CD4-positive, alpha-beta T cell treated with Interleukin-15 for 4 hours (primary cell): ENCODE measurements at places on chromosomes 3 and 15.

GRCh38 chr3:73010158-73010557, 13.5 kb downstream of the PPP4R2 start:
- DNase-seq: no peak

GRCh38 chr15:72502220-72502809, 28.2 kb downstream of the ARIH1 start:
- no peak for DNase-seq

DNA sequence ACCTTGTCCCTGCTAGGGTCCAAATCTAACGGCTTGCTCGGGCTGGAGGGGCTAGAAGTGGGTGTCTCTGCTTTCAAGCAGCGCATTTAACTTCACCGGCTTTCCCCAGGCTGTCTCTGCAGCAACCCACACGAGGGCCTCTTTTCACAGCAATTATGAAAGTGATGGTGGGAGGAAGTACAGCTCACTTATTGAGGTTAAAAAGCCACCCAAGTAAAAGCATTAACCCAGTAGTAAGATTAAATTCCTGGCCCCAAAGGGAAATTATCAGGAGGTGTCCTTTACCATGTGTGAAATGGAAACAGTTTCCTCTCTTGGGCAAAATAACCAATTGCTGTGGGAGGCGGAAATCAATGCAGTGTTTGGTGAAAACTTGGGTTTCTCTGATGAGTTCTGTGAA, 41.1 kb downstream of the NGRN start:
- DNase-seq: peak; percentile 30

GRCh38 chr15:73142802-73143762, 90.8 kb downstream of the NEO1 start:
- DNase-seq: peak; percentile 16

GRCh38 chr3:22542311-22542710, 660.8 kb upstream of the UBE2E2 start:
- DNase-seq: no peak

- no peak for DNase-seq
Measured at GRCh38 chr3:76372497-76372896, 587.1 kb upstream of the ZNF717 start.

GRCh38 chr15:90425726-90426346, 37.8 kb downstream of the IQGAP1 start:
- DNase-seq: no peak

DNA sequence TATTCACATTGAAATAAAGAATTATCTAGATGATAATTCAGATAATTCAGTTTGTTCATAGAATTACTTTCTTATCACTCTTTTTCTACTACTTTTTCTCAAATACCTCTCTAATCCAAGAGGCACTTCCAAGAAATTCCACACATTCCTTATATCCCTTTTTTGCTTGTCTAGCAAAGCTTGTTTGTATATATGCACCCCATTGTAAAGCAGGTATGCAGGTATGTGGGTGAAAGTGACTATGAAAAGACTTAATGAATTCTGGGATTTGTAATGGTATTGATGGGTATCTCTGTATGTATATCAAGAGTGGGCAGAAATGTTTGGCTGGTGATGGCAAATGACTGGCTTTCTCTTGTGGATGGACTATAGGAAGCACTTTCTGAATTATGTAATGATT, 94.1 kb upstream of the FGF7 start:
- no peak for DNase-seq

DNA sequence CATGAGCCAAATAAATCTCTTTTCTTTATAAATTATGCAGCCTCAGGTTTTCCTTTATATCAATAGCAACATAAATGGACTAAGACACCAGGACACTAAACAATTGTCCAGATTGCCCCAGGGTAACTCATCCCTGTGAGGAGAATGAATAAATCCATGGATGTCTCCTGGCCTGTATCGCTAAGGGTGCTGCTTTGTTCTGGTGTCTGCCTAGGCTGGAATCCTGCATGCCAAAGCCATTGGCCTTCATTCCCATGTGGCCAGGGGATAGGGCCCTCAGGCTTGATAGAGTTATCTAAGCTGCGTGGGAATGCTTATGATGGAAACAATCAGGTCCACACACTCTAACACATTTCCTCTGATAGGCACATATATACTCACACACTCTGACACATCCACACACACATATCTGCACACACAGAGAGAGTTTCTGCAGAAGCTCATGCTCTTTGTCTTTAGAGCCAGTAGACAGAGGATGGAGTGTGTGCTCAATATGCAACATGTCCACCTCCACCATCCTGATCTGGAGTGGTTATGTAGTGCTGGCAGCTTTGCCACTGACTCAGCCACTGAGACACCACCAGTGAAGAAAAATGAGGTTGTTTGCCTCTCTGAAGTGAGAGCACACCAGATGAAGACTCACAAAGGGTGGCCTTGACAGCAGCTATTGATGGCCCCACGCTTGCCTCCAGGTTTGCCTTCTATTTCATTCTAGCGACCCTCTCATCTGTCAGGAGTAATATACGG, 24.0 kb upstream of the DGKG start:
- no peak for DNase-seq

GRCh38 chr15:55816017-55816416, 73.1 kb upstream of the PRTG start:
- no peak for DNase-seq

DNA sequence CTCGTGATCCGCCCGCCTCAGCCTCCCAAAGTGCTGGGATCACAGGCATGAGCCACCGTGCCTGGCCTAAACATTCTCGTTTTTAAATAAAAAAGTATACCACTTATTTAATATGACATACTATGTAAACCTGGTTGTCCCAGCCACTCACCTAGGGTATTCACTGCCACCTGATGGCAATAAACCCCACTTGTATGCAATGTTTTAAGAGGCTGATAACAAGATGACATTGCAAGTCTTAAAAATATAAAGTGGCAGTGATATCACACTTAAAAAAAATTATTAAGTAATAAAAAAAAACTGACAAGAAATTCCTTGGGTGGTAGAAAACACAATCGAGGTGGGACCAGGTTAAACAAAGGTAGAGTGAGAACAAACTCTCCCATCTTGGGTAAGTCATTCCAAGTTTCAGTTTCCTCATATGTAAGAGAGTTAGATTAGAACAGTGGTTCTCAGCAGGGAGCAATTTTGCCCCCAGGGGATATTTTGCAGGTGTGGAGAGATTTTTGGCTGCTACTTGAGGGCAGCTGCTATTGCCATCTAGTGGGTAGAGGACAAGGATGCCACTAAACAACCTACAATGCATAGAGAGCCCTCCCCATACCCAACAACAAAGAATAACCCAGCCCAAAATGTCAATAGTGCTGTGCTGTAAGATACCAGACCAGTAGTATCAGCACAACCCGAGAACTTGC, 14.5 kb downstream of the ARF4 start:
- peak; percentile 9 for DNase-seq

- DNase-seq: no peak
Measured at GRCh38 chr3:154778057-154778456, 302.1 kb upstream of the MME start.

DNA sequence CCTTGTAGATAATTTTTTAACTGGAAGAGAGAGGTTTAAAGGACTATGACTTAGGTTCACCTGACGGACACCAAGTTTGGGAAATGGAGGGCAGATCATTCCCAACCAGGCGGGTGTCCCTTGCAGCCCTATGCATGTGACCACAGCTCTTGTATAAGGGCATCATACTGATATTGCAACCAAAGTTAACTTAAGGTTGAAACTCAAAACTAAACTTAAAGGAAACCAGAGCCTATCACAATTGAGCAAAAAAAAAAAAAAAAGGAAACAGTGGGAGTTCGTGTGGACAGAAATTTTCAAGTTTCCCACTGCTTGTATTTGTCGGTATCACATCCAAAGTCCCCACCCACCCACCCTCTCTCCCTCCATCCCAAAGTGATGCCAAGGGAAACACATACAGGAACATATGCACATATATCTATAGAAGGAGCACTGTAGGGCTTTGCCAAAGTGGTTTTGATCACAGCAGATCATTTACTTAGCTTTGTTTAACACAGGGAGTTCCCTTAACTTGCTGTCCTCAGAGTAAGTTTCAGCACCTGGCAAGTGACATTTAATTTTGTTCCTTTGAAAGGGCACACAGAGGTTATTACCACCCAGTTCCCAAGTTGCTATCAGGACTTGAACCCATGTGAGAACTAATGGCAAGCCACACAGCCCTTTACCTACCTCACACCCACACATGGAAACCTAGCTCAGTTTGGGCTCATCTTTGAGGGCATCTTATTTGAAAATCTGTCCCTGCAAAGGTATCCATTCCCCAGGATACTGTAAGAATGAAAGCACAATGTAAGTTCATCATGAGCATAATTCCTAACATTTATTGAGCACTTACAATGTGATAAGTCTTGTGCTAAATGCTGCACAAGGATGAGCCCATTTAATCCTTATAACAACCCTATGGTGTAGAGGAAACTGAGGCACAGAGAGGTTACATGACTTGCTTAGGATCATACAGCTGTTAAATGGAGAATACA, 204.5 kb upstream of the CMC1 start:
- DNase-seq: no peak

DNA sequence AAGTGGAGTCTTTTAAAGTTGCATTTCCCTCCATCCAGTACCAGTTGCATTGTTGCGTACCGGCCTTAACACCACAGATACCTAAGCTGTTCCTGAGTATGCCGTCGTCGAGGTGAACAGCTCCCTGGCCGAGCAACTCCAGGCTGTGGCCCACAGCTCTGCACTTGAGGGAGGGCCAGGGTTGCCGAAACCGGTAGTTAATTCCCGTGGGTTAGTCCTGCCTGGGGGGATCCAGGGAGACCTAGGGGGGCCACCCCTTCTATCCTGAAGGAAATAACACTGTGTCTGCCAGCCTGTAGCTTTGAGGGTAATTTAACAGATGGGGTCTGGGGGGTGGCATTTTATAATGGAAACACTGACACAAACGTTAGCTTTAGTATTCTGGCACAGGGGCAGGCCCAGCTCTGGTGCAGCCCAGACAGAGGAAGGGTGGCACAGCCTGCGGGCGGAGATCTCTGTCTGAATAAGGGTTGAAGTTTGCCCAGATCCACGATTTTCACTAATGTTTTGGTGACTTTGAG, 60.8 kb downstream of the RGMA start:
- DNase-seq: no peak

DNA sequence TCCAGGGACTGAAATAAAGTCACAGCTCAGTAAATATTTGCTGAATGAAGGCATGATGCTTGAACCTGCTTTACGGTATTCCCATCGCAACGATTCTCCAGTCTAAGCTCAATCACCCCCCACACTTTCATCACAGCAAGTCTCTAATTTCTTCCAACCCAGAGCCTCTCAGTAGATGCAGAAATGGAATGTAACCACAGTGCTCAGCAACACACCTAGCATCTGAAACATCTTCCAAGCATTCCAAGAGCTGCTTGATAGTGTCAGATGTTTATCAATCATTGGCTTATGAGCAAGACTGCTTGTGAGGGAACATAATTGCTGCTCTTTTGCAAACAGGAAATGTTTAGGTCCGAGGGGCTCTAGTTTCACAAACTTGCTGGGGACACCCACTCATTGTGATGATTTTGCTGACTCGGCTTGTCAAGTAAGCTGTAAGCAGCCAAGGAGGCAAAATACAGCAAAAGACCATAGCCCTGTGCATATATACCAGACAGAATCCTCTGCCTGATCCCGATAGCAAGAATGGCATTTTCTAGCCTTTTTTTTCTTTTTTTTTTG, 751.2 kb downstream of the NR2F2 start:
- no peak for DNase-seq

GRCh38 chr3:37140899-37141541, 33.4 kb downstream of the LRRFIP2 start:
- no peak for DNase-seq

DNA sequence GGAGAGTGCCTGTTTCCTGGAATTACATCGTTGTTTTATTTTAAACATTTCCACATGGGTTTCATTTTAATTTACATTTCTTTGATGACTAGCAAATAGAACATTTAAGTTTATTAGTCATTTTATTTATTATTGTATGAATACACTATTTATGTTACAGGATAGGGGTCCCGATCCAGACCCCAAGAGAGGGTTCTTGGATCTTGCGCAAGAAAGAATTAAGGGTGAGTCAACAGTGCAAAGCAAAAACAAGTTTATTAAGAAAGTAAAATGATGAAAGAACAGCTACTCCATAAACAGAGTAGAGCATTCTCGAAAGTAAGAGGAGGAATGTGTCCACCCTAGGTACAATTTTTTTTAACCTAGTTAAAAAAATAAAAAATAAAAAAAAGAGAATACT, 539.5 kb downstream of the NAALADL2 start:
- no peak for DNase-seq

DNA sequence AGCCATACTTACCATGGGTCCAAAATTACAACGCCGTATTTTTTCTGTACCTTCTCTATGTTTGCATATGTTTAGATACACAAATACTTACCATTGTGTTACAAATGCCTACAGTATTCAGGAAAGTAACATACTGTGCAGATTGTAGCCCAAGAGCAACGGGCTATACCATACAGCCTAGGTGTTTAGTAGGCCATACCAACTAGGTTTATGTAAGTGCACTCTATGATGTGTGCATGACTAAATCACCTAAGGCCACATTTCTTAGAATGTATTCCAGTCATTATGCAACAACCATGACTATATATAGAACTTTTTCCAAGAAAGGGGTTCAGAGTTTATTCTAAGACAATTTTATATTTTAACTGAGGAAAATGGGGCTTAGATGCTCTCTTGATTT, 411.7 kb downstream of the MAGI1 start:
- no peak for DNase-seq

DNA sequence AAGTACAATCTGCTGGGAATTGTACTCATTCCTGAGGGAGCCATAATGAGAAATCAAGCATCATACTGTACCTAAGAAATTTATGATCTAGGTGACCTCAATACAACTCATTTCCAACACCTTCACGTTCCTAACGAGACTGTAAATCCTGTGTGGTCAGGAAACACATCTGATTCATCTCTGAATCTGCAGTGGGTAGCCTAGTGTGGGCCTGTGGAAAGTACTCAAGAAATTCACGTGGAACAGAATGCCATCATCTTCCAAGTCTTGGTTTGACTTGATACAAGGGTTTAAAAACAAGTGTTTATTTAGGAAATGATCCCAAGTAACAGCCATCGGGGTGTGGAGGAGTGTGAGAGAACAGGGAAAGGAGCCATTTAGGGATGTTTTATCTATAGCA, 568.9 kb downstream of the EDEM1 start:
- no peak for DNase-seq

- DNase-seq: no peak
Measured at GRCh38 chr3:1404270-1404962, 311.6 kb downstream of the CNTN6 start.

GRCh38 chr3:99586701-99587100, 51.7 kb upstream of the COL8A1 start:
- DNase-seq: no peak

- no peak for DNase-seq
Measured at GRCh38 chr3:31402117-31402516, 130.6 kb upstream of the STT3B start.
